Brain microvascular endothelial cell (primary cell): ENCODE measurements at places on chromosomes 6 and 20.
A peak's percentile ranks its signal among the peaks of the same experiment; 100 is the strongest.

DNA sequence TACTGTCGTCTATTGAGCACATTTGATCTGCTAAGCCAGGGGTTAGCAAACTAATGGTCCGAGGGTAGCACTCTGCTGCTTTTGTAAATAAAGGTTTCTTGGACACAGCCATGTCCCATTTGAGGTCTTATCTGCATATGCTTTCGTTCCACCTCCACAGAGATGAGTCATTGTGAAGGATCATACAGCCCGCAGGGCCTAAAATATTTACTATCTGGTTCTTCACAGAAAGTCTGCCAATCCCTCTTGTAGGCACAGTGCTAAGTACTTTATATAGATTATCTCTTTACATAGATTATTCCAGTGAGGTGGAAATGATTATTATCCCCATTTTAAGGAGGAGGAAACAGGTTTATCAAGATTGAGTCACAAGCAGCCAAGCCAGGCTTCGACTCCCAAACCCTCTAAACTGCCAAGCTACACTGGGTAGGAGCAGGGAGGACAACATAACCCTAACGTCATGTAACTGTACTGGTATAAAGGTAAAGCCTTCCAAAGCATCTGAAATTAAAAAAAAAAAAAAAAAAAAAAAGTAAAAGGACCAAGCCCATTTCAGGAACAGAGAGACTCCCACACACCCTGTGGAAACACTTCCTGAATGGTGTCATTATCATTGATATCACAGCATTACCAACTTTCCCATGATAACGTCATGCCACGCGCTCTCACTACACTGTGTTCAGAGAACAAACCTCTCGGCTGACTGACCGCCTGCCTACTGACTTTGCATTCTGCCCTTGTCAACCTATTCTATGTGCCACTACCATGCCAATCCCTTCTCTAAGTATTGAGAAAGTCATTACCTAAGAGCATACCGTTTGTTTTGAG, 101.0 kb downstream of the KIF16B start:
- peak; percentile 54 for DNase-seq

DNA sequence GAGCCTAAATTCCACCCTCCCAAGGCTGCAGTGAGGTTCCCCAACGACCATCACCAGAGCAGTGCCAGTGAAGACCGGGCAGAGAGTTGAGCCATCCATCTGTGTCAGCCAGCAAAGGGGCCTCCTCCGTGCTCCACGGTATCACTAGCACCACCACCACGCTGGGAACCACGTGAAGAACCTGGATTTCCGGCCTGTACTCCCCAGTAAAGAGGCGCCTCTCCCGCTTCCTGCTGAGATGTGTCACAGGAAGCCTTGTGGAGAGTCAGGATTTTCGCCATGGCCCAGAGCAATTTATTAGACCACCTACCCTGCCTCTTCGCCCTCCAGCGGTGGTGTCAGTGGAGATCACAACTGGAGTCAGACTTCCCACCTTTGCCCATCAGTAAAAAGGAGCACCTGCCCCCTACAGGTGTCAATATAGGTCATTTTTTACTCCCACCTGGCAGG, 28.8 kb downstream of the CPXM1 start:
- no peak for DNase-seq

GRCh38 chr20:3067139-3068014, 4.0 kb upstream of the OXT start:
- DNase-seq = no peak

GRCh38 chr20:39899881-39900280, 789.2 kb downstream of the MAFB start:
- DNase-seq = no peak

GRCh38 chr20:41173161-41173721, 35.9 kb downstream of the PLCG1 start:
- peak; percentile 51 for DNase-seq

DNA sequence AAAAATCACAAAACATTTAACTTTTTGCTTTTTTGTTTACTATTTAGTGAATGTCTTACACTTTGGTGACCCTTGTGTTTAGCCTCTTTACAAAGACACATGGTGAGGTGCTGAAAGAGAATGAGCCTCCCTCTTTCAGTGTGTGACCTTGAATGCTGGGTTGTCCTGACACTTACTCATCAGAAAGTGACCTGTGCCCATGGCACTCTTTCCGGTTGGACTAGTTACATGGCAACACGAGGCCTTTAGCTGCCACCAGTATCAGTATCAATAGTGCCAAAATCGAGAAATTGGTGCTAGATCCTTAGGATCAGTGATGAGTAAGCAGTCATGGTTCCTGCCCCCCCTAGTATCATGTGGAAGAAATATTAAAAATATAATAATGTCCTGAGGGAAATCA, 1.7 kb upstream of the RPL7L1 start:
- no peak for DNase-seq

DNA sequence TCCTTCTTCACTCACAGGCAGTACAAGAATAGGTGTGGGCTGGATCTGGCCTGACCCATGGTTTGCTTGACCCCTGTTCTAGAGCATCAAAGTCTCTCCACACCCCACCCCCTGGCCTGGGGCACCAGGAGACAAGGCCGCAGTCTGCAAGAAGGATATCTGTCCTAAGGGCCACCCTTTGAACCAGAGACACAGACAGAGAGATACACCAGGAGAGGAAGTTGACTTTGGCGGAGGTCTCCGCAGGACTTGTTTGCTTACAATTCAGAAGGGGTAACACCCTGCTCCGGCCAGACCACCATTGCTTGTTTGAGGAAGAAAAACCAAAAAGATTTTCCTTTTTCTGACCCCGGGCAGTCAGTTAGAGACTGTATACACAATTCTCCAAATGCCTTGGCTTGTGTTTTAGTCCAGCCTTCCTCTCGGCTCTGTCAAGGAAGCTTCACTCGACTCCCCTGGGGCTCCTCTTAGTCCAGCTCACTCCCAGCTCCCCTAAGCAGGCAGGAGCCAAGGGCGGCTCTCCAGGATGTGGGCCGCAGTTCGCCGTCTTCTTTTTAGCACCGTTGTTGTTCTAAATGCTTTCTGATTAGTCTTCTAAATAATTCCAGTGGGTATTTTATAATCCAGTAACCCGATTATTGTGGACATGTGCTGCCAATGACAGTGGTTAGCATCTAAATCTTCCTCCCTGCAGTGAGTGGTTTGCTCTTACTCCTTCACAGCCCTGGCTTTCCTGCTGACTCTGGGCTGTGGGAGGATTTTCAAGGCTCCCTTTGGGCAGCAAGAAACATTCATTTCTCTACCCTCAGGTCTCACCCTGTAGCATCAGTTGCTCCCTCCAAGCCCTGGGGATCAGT, 58.6 kb upstream of the MRPS10 start:
- peak; percentile 36 for DNase-seq

DNA sequence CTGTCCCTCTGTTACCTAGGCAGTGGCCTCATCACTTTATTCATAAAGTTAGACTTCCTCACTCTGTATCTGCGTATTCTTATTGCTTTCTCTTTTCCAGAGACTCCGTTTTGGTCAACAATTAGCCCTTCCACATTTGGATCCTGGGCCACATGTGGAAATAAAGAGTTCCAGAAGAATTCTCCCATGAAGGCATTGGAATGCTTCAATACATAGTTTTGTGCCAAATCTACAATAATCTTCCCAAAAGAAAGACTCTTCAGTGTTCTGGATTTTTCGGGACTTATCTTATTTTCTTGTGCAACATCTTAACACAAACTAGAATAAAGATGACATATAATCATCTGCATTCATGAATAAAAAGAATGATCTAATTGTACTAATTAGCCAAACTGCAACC, 187.7 kb upstream of the BMP2 start:
- DNase-seq = no peak

- peak; percentile 60 for DNase-seq
These were observed 7.4 kb upstream of the INSM1 start for GRCh38 chr20:20360464-20360863.

DNA sequence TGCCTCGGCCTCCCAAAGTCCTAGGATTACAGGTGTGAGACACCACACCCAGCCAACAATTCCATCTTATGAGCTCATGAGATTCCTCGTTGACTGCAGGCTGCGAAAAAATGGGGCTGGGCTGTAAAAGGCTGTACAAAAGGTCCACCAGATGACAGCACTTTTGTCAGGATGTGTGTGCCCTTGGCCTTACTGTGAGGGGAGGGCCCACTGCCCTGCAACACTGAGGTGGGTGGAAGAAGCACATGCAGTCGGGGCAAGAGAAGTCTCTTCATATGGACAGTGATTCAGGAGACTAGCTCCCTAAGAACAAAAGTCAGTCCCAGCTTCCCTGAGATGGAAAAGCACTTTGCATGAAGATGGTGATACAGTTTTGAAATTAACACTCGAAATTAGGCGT, 50.5 kb downstream of the KCTD20 start:
- no peak for DNase-seq

DNA sequence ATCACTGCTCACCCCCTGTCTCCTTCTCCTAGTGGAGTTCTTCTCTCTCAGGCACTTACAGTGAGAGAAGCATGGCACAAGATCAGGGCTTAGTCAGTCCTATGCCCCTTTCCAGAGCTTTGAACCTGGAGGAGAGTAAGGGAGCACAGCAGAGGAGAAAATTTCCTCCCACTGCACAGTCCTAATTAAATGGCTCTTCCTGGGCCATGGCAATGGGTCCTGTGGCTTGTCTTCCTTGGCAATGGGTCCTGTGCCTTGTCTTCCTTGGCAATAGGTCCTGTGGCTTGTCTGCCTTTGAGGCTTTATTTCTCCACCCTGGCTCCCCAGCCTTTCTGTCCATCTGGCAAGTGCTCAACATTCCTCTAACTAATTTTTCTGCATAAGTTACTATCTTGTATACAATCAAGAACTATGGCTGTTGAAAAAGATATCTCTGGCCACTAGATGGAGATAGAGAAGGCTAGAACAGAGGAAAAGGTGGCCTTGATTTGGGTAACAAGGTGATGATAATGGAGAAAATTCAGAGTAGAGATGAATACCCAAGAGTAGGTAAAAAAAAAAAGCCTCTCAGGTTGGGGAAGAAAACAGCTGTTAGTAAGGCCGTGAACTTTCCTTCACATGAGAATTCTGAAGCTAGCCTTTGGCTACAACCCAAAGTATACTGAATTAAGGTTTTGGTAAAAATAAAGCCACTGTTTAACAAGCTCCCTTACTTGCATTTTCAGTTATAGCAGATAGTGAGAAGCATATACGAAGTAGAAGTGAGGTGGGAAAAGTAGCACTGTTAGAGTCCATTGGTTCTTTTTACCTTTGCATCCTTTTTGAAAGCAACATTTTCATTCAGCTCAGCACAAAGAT, 504.9 kb downstream of the DOK5 start:
- DNase-seq = no peak

DNA sequence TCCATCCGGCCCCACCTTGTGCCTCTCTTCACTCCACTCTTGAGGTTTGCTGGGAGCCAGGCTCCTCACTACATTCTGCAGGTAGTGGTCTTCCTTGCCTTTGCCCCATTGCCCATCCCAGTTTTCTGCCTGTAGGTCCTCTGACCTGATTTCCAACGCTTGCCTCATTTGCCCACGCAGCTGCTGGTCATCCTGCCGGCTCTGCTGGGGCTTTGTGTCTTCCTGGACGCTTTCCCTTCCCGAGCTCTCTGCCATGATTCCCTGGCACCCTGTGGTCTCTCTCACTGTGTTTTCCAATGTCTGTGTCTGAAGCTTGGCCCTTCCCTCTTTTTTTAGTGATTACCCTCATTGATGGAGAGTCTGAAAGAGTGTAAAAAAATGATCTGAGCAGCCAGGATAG, 451.6 kb downstream of the UTRN start:
- DNase-seq = no peak

GRCh38 chr6:31631681-31632278, 11.3 kb downstream of the PRRC2A start:
- DNase-seq = no peak

DNA sequence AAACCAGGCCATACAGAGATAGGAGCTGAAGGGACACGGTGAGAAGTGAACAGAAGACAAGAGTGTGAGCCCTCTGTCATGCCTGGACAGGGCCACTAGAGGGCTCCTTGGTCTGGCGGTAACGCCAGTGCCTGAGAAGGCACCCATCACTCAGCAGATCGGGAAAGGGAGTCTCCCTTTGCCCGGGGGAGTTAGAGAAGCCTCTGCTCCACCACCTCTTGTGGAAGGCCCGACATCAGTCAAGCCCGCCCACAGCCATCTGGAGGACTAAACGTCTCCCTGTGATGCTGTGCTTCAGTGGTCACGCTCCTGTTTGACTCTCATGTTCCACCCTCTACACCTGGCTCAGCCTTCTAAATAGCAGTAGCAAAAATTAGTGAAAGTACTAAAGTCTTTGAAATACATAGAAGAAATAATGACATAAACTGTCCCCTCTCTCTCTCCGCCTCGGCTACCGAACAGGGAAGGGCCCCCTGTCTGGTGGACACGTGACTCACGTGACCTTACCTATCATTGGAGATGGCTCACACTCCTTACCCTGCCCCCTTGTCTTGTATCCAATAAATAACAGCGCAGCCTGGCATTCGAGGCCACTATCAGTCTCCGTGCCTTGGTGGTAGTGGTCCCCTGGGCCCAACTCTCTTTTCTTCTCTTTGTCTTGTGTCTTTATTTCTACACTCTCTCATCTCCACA, 66.7 kb downstream of the RPP21 start:
- DNase-seq = peak; percentile 38

DNA sequence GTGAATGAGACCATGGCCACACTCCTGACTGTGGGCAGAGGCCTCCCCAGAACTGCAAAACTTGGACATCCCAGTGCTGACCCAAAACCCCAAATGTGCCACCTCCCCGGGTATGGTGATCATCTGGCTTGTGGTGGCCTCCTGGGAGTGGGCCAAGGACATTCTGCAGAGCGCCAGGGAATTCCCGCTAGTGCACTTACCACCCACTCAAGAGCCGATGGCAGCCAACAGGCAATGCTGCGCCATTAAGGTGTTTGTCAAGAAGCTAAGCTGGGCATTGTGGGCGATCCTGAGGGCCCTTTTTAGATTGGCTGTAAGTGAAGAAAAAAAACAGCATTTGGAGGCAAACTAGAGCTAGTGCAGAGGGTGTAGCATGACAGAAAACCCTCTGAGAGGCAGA, 9.4 kb downstream of the MMP24 start:
- no peak for DNase-seq

GRCh38 chr6:30876039-30876730, 8.1 kb upstream of the DDR1 start:
- DNase-seq = peak; percentile 71

- no peak for DNase-seq
These were observed 49.7 kb downstream of the ZBTB2 start for GRCh38 chr6:151341476-151342195.

DNA sequence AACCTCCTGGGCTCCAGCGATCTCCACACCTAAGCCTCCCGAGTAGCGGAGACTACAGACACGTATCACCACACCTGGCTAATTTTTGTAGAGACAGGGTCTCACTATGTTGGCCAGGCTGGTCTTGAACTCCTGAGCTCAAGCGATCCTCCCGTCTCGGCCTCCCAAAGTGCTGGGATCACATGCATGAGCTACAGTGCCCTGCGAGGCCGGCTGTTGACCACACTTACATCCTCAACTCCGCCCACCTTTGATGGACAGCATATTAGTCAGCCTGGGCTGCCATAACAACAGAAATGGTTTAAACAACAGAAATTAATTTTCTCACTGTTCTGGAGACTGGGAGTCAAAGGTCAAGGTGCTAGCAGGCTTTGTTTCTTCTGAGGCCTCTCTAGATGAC, 107.7 kb downstream of the JPH2 start:
- DNase-seq = peak; percentile 52

GRCh38 chr6:161636882-161637430, 363.1 kb upstream of the AGPAT4 start:
- DNase-seq = no peak

- DNase-seq = no peak
These were observed 54.5 kb downstream of the ELOVL2 start for GRCh38 chr6:10989587-10989986.

GRCh38 chr6:29826271-29826670, 1.4 kb upstream of the HLA-G start:
- DNase-seq = no peak

GRCh38 chr20:50744143-50744792, 12.9 kb downstream of the PARD6B start:
- peak; percentile 84 for DNase-seq
